Activated CD8-positive, alpha-beta memory T cell treated with anti-CD3 and anti-CD28 coated beads for 48 hours (primary cell): ENCODE measurements at places on chromosomes 6 and 20.

DNA sequence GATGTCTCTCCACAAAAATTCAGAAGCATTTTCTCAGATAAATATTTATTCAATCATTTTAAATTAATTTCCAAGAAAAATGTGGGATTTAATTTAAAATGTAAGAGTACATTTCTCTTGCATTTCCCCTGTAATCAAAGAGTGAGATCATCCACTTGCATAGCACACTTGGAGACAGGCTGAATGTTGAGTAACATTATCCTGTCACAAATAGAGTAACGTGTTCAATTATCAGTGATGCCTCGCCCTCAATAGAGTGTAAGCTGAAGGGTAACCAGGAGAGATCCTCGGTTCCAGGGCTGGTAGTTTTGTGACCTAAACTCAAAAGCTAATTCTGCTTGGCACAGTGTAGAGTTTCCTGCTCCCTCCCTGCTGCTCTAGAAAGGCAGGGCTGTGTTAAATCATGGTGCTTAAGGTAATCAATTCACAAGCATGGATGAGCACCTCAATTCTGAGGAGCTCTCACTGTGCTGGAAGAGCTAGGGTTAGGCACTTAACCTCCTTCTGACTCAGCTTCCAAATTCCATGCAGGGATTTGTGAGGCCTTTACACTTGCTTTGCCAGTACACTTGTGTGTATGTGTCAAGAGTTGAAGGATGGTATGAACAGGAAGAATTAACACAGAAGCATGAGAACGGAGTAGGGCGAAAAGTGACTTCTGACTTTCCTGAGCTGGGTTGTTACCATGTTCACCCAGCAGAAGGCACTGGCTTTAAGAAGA, 56.6 kb downstream of the MMUT start:
- DNase-seq: no peak

DNA sequence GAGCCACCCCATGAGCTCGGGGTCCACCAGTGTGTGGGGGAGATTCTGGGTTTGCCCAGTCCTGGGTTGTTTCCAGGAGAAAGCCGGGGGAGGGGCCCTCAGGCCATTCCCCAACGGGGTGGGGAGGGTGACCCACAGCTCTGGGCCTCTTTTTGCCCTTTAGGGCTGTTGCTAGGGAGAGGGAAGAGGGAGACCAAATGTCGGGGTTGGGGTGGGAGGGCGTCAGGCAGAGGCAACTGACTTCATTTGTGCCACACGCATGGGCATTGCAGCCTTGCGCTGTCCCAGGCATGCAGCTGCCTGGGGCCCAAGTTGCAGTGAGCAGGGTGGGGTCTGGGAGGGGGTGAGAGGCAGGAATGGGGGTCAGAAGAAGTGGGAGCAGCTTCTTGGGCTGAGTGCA, 1.9 kb upstream of the CUL9 start:
- DNase-seq: no peak

- DNase-seq: no peak
Observed at GRCh38 chr20:2455771-2456497, 14.7 kb downstream of the SNRPB start.

DNA sequence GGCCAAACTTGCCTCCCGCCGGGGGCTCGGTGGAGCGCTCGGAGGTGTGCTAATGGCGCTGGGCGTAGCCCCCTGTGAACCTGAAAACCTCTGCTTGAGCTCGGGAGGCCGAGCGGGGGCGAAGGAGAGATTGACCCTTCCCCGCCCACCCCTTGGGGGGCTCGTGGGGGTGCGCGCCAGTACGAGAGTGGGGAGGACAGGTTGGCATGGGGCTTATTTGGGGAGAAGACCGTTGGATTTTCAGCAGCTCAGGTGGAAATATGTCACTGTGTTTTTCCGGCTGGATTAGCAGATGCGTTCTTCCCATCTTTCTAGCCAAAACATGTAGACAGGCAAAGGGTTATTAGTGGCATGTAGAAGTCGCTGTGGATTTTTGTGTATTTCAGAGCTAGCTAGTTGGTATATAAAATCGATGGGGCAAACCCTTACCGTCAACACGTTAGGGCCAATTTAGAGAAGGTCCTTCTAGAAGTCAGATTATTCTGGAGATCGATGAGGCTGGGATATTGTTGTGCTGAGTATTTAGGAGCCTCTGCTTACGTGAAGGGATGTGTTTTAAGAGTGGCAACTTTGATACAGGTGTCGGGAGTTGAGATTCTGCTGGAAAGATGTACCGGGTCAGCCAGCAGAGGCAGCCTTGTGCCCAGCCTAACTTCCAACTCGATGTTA, 525 bp downstream of the NCOA7 start:
- DNase-seq: no peak

DNA sequence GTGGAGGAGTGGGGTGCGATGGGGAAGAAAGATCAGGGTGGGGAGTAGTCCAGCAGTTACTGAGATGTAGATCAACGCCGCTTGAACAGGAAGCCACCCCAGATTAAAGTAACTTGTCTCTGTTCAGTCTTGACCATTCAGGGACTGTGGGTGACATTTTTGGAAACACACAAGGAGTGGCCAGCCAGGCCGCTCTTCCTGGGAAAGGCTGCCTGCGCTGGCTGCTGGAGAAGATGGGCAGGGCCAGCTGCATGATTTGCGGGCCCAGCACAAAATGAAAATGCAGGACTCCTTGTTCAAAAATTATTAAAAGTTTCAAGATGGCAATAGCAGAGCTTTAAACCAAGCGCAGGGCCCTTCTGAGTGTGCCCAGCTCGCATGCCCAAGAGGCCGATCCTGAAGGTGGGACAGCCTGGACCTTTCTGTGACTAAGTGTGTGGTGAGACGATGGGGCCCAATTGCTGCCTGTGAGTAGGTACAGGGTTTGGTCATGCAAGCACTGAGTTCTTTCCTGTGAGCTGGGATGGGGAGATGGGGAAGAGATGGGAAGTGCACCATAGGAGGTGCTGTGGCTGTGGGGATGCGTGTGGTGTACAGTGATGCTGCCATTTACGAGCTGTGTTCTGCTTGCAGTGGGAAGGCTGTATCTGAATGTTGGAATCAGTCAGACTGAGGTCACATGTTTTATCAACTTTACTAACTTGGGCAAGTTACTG, 51.3 kb downstream of the DAAM2 start:
- no peak for DNase-seq

DNA sequence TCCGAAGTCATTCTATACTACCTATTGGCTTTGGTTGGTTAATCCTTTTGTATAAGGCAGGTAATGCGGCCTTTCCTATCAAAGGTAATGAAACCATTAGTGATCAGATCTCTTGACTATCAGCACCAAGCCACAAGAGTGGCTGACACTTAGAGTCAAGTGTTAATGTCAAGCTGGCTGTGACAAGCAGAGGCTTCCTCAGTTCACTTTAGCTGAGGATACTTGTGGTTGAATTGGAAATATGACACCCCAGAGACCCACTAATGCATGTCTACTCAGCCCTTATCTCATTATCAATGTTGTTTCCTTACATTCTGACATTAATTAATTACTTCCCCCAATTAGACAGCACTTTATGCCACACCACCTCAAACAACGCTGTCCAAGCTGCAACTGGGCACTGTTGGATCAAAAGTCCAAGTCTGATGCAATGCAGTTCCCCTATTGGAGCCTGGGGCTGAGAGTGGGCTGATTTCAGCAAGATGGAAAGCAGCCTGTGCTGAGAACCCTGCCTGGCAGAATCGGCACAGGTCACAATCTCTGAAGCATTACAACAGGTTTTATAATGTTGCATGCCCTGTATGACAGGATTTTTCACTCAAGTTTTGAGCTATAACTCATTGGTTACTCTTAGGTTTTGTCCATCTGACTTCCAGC, 273.5 kb downstream of the COL12A1 start:
- DNase-seq: no peak

GRCh38 chr20:32191873-32192272, 15.7 kb downstream of the PLAGL2 start:
- DNase-seq: no peak

DNA sequence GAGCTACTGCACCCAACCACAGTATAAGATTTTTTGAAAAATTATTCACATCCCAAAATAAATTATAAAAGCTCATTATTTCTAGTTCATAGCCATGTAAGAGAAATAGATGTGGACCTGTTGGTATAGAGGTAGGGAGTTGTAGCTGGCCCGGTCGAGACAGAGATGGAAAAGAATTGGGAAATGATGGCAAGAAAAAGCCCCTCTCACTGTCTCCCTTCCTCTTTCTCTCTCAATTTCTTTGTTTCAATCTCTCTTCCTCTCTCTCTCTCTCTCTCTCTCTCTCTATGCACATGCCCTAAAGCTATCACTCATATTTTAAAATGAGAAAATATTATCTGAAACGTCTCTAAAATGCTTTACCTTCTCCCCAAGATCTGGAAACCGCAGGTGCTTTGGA, 80.7 kb upstream of the CD83 start:
- DNase-seq: no peak

- no peak for DNase-seq
Observed at GRCh38 chr20:12171923-12172524, 254.3 kb downstream of the BTBD3 start.

DNA sequence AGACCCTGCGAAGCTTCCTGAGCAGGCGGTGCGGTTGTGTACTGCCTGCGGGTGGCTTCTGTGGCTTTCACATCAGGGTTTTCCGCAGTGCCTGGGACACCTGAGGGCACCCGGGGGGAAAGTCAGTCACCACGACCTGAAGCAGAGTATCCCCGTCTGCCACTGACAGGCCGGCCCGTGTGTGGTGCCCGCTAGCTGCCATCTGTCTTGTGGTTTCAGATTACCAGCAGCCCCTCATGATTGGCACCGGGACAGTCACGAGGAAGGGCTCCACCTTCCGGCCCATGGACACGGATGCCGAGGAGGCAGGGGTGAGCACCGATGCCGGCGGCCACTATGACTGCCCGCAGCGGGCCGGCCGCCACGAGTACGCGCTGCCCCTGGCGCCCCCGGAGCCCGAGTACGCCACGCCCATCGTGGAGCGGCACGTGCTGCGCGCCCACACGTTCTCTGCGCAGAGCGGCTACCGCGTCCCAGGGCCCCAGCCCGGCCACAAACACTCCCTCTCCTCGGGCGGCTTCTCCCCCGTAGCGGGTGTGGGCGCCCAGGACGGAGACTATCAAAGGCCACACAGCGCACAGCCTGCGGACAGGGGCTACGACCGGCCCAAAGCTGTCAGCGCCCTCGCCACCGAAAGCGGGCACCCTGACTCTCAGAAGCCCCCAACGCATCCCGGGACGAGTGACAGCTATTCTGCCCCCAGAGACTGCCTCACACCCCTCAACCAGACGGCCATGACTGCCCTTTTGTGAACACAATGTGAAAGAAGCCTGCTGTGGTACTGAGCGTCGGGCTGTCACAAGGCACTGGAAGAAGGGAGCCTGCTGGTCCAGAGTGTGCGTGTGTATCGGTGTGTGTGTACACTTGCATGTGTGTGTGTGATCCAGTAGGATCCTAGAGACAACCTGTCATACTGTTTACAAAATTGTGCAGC, 54.4 kb downstream of the GOPC start:
- no peak for DNase-seq

DNA sequence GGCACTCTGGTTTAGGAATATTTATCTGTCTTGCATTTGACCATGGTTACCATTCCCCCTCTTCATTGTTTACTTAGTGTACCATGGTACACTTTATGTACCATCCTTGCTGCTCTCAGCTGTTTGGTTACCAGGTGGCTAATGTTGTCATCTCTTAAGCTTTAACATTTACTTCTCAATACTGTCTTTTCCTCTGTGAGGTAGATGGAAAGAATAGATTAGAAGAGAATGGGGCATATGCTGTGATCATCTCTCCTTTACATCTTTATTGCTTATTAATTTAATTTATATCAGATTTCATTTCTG, 109.2 kb downstream of the NCOA3 start:
- no peak for DNase-seq

- no peak for DNase-seq
Observed at GRCh38 chr6:43216200-43216599, 13.1 kb downstream of the DNPH1 start.

DNA sequence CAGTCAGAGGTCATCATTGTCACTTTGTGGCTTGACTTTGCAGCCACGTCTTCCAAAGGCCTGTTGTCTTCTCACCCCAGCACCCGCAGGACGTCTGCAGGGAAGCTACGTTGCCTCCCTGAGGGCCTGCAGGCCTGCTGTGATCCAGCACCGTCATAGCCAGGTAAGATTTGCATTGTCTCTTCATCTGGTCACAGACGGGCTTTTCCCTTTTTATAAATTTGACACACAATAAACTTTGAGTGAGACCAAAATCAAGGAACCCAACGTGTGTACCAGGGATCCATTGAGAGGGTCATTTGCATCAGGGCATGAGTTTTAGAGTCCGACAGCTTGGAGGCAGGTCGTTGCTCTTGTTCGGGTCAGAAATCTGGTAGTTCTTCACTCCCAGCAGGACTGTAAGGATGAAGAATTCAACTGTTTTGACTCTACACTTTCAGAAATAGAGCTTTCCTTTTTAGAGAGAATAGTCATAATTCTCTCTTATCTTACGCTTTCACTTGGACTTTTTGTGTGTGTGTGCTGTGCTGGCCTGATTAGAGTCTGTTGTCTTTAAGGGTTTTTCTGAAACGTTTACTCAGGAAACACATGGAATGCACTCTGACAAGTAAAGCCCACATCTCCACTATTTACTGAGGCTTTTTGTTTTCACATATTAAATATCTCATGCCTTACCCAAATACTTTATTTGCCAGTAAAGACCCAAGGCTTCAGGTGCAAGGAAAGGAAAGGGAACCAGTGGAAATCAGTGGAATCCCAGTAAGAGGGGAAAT, 177.2 kb upstream of the TAB2 start:
- DNase-seq: peak; percentile 17

DNA sequence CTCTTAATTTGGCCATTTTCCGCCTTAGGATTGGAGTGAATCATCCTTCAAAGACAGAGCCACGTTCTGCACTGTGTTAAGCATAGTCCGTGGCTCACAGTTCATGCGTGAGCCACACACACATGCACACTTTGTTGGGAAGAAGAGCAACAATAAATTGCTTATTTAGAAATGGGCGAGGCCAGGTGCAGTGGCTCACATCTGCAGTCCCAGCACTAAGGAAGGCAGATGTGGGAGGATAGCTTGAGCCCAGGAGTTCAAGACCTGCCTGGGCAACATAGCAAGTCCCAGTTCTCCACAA, 131.3 kb downstream of the ZDHHC14 start:
- DNase-seq: no peak

DNA sequence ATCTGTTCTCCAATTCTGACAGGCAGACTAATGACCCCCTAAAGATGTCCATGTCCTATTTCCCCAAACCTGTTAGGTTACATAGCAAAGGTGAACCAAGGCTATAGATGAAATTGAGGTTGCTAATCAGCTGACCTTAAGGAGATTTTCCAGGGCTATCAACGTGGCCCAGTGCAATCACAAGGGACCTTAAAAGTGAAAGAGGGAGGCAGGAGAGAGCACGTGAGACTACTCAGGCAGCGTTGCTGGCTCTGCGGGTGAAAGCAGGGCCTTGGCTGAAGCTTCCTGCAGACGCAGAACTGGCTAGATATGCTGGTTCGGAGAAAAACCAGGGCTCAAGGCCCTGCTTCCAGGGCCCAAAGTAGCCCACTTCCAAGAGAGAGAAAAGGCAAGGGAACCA, 78.7 kb downstream of the NCOA7 start:
- DNase-seq: no peak

DNA sequence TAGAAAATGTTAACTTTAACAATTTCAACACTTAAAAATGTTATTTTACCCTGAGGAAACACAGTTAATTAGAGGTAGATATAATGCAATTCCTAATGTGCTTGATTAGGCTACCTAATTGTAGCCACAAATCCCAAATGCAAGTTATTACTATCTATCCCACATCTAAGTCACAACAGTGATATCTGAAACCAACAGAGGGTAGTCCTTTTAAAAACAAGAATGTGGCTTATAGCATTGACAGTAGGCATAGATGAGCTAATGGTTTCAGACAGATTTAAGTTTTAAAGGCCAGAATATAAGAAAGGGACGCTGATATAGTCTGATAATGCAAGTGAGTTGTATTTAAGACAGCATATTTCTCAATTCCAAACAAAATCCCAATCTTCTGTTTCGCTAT, 23.0 kb downstream of the PLN start:
- no peak for DNase-seq
